ENCODE measurements at places on chromosomes 7 and 10.

DNA sequence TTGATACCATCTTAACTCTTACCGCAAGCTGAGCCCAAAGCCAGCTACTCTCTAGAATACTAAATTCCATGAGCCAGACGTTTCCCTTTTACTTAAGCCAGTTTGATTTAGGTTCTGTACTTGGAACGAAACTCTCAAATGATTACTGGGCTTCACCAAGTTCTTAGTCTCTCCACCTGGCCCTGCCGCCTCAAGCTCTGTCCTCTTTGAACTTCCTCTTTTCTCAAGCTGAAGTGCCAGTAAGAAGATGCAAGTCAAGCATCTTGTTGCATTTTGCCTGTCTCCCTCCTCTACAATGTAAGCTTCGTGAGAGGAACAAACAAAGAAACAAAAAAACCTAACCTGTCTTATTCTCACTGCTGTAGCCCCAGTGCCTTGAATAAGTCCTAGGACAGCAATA lies 358.2 kb upstream of the NPVF start:
- no peak for DNase-seq

DNA sequence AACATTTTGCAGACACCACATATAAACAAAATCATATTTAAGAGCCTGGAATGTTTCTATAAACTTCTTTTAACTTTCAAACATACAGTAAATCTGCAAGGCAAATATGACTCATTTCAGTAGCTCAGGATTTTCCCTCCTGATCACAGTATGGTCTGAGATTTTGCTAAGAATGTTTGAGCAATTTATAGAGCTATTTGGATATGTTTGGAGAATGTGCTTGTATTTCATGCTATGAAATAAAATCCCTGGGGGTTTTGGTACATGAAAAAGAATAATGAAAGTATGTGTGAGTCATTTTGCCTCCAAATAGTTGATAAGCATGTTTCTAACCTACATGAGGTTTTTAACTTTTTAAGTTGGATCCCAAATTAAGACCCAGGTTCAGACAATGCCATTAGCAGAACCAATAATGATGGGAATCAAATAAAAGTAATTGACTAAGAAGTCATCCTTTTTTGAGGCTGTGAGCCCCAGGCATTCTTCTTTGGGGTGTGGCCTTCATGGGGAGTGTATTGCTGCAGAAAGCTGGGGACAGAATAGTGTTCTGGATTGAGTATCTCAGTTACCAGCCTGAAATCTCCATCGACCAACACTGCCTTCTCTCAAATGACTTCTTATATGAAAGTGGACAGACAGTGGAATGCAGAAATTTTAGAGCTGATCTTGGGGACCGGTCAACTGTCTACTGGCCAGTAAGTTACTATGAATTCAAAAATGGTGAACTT lies 66.1 kb upstream of the AGBL3 start:
- no peak for DNase-seq

GRCh38 chr7:116229366-116229765 lies 19.0 kb downstream of the TES start:
- DNase-seq, result no peak

- DNase-seq, result no peak
Observed at GRCh38 chr10:3684891-3685290, 100.1 kb downstream of the KLF6 start.

DNA sequence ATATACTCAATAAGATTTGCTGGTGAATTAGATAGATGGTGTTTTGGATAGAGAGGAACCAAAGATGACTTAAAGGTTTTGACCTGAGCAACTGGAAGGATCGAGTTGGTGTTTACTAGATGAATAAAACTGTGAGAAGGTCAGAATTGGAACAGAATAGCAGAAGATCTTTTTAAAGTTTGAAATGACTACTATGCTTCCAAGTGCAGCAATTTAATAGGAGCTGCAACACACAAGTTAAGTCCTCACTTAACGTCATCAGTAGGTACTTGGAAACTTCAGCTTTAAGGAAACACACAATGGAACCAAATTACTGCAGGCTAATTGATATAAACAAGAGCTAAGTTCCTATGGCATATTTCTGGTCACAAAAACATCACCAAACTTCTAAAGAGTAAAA lies 86.5 kb downstream of the RTKN2 start:
- no peak for DNase-seq

DNA sequence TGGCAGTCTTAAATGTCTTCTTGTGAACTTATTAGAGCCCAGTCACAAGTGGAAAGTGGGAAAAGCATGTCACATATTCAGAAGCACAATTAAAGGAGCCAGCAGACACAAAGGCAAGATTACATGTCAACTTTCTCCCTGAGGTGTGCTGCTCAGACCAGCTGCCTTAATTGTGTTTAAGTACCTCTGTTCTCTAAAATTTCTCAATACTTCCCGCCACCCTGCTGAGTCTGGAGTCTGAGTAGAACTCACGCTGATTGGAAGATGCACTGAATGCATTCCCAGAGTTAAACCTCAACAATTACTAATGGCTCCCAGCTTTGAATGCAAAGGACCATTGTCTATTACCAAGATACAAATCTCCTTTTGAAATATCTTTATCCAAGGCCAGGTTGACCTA lies 166.4 kb upstream of the COBL start:
- no peak for DNase-seq

DNA sequence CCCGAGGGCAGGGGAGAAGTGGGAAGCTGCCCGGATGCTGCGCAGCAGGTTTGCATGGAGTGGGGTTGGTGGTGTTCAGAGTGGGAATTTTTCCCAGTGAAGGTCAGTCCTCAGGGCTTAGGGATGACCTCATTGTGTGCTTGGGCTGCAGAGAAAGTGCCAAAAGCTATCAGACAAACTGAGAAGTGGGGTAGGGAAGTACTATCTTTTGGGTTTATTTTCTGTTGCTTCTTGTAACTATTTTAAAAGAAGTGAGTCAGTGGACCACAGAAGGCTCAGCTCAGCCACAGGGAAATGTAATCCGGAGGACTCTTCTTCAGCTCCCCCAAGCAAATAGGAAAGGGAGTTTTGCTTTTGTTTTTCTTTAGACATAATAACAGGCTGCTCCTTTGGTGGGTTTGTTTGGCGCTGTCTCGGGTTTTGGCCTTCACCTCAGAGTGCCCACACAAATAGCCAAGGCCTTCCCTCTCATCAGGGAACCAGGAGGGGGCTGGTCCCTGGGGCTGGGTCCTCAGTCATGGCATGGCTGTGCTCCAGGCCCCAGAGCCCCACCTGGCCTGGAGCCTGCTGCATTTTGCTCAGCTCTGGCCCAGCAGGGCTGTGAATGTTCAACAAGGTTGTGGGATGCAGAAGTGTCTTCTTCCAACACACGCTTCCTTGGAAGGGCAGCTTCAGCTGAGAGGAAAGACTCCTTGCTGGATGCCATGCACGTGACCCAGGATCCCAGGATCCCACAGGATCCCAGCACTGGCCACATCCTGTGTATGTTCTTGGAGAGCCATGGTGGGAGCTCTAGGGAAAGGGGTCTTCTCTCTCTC lies 5.4 kb upstream of the FAM170B start:
- DNase-seq, result no peak

DNA sequence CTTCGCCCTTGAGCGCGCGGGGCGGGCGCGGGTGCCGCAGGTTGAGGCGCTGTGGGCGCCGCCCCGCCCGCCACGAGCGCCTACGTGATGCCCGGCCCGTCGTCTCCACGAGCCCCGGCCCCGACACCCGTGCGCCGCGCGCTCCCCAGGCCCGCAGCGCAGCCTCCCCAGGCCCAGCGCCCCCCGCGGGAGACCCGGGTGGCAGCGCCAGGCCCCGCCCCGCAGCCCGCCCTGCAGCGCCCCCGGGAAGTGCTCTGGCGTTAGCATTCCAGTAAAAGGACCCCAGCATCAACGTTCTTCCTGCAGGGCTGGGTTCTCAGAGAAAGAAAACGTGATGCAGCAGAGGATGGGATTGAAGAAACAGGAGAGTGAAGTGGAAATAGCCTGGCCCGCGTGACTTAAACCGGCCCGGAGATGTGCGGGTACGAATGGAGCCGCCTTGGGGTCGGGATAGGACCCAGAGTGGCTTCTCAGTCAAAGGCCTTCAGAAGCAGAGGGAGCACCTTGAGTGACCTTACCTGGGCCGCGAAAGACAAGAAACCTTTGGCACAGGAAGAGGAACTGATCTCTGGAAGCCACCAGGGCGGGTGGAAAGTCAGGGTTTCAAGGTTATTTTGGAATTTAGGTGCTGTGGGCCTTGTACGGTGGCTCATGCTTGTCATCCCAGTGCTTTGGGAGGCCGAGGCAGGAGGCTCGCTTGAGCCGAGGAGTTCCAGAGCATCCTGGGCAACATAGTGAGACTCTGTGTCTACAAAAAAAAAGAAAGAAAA lies 1.8 kb downstream of the PFKP start:
- DNase-seq, result no peak

GRCh38 chr10:125038637-125039036 lies 96.7 kb downstream of the ZRANB1 start:
- no peak for DNase-seq

GRCh38 chr7:104958371-104958865 lies 55.6 kb upstream of the KMT2E start:
- no peak for DNase-seq

DNA sequence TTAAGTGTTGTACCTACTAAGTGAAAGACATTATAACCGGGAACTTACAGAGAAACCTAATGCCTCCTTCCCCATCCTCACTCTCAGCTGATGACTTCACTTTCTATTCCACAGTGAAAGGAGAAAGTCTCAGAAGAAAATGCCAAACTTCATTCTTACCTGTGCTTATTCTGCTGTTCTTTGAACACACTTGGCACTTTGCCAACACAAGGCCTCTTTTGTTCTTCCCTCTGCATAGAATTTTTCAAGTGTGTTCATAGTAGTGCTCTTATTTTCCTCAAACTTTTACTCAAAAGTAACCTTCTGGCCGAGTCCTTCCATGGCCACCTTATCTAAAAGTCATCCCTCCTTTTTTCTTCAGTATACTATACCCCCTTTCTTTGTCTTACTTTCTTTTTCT lies 59.4 kb upstream of the ETV1 start:
- no peak for DNase-seq

DNA sequence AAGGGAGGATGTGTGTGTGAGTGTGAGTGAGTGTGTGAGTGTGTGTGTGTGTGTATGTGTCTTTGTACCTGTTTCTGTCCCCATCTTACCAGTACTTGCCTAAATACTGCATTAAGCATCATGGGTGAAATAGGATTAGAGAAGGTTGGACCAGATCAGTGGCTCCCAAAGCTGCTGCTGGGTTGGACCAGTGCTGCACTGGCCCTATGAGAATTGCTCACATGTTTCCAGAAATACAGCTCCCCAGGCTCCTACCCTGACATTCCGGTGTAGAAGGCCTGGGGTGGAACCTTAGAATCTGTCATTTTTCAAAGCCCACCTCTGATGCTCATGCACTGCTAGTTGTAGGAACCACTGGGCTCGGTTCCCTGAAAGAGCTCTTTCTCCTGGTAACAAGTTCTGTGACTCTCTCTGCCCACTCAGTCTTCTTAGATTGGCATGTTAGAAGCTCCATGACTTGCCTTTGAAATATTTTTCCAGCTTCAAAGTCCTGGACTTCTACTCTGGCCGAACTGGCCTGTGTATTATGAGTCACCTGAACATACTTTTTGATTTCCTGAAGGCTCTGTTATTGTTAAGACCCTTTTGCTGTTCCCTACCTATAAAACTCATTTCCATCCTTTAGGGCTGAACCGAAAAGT lies 224.7 kb downstream of the CUX1 start:
- DNase-seq, result no peak

DNA sequence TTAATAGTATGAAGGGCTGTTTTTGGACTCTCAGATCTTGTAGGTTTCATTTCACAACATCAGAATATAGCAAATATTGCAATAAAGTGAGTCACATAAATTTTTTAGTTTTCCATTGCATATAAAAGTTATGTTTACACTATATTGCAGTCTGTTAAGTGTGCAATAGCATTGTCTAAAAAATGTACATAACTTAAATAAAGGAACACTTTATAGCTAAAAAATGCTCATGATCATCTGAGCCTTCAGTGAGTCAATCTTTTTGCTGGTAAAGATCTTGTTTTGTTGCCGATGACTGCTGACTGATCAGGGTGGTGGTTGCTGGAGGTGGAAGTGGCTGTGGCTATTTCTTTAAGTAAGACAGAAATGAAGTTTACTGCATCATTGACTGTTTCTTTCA lies 42.0 kb downstream of the ABCA13 start:
- DNase-seq, result no peak

GRCh38 chr10:43284341-43284910 lies 17.6 kb upstream of the RASGEF1A start:
- no peak for DNase-seq

DNA sequence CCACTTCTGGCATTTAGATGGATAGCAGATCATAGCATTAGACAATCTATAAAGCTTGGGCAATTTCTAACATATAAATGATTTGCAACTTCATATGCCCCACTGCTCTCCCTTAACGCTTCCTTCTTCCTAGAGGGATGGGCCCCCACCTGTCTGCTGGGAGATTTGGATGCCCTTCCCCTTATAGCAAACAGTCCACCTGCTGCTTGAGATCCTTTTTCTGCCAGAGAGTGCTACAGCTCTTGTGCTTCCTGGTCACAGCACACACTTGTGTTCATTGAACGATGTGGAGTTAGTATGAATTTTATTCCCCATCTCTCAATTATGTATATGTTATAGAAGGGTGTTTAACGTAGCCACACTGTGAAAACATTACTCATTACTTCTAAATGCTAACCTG lies 10.4 kb upstream of the PCGF5 start:
- DNase-seq, result peak; percentile 43

DNA sequence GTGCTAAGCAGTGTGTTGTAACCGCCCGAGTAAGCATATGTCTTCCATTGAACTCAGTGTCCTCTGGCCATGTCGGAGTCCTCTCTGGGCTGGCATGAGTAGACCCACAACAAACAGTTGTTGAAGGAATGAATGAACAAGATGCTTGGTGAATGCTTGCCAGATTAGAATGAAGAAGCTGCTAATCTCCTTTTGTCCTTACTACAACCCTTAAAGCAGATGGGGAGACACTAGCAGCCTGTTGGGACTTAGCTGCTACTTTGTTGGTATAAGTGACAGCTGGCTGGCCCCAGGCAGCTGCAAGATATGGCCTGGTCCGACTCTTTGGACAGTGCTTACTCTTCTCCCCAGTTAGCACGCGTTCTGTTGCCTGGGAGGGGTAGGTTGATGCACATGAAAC lies 370.1 kb downstream of the RPS24 start:
- DNase-seq, result no peak

DNA sequence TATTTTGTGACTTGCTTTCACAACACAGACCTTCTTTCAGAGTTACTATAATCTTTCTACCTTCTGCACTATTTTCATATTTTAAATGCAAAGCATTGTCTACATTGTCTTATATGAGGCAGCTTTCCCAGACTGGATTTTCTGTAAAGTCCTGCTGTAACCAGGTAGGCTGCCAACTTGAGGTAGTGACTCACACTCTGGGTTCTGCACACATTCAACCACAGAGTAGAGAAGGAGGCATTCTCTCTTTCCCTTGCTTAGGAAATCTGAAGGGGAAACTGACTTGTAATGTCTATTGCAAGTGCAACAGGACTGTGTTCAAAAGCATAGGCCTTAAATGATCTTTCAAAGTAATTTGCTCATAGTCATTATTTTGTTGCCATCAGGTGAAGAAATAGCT lies 461.4 kb downstream of the GRM8 start:
- no peak for DNase-seq

- no peak for DNase-seq
Observed at GRCh38 chr7:37666026-37666799, 17.4 kb upstream of the GPR141 start.
